ENCODE measurements at places on chromosomes 2 and 18.

DNA sequence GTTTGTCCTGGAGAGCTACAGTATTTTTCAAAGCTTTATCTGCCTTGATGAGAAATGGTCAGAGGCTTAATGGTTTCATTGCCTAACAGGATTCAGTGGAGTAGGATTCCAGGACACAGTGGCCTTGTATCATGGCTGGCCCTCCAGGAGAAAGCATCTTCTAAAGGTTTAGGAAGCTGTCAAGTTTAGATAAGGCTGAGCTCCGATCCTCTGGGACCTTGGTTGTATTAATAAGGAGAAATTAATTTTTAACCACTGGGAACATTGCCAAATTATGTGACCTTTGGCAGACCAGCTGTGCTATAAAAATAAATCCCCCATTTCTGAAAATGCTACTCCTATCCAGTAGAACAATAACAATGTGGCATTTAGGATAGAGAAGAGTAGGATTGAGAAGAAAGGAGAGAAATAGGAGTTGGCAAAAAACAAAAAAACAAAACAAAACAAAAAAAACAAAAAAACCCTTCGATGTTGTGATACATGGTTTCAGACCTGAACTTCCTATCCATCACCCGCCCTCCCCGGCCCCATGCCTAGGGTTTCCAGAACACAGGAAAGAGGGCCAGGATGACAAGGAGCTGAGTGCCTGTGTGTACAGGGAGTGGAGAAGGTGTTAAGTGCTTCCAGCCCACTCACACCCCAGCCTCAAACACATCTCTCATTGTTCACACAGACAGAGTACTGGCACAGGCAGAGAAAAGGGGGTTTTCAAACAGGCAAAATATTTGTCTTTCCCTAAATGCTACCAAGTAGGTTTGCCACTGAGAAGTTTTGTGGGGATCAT, 6.3 kb downstream of the NRP2 start:
- no peak for DNase-seq

- DNase-seq: no peak
These were observed 14.2 kb downstream of the PLEK start for GRCh38 chr2:68379184-68379708.

- DNase-seq: no peak
These were observed 137.1 kb downstream of the COL6A3 start for GRCh38 chr2:237276716-237277490.

- no peak for DNase-seq
These were observed 134.1 kb downstream of the ACOXL start for GRCh38 chr2:110866466-110866865.

DNA sequence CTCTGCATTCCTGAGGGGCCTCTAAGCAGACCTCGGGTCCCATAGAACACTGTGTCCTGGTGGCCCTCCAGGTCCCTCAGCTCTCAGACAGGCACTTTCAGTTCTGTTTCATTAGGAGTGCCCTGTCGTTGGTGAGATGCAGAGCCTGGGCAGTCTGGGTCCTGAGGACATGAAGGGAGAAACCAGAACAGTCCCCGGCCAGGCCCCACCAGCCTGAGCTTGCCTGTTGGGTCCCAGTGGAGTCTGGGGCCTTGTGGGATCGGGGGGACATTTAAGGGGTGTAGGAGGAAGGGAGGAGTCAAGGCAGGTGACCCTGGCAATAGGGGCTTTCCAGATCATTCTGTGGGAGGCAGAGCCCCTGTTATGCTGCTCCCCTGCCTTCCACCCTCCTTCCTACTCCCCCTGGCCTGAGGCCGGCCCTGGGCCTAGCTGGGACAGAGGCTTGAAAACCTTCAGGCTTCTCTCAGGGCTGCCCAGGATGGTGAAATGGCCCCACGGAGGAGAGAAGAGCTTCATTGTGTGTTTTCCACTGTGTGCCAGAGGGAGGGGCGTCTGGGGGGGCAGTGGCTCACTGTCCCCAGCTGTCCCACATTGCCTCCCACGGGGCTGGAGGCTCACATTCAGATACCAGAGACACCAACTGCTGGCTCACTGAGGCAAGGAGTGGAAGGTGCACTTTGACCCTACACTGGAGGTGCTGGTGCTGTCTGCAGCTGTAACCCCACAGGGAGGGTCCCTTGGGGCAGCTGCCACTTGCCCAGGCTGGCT, 26.6 kb upstream of the CATIP start:
- DNase-seq: no peak

GRCh38 chr2:110674620-110675555, 3.0 kb downstream of the BUB1 start:
- DNase-seq: peak; percentile 39

- no peak for DNase-seq
These were observed 8.2 kb upstream of the ATOH8 start for GRCh38 chr2:85745619-85746018.

GRCh38 chr2:69770747-69771146, 28.8 kb downstream of the ANXA4 start:
- no peak for DNase-seq

DNA sequence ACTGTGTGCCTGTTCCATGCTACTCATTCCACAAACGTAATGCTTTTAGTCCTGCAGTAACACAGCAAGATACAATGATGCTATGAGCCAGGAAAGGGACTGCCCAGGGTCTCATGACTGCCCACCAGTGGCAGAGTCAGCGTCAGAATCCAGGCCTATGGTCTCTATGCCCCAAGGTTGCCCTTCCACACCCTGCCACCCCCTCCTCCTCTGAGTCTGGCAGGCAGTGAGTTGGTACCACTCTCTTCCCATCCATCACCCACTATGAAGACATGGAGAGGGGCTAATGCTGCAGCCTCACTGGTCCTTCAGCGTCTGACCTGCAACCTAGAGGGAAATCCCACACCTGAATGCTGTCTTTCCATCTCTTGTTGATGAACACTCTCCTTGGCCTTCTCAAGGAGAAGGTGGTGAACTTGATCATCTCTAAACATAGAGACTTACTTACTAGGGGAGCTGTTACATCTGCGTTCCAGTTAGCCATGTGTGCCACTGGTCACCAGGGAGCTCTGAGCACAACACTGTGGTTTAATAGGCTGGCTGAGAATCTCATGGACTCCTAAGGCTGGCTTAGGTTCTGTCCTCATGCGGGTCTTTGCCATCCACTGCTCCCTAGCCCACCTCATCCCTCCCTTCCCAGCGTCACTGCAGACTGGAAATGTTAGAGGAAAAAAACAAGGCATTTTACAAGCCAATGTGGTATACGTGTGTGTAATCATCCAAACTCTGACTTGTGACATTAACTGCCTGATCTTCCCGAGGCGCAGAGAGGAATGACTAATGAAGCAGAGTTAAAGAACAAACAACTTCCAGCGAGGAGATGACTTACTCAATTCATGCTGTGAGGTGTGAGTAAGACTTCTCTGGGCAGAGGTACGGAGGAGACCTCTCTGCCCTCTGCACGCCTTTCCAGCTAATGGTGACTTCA, 28.8 kb downstream of the STEAP3 start:
- no peak for DNase-seq

GRCh38 chr2:239952665-239953417, 72.3 kb downstream of the NDUFA10 start:
- no peak for DNase-seq

- DNase-seq: no peak
These were observed 309.9 kb downstream of the PIEZO2 start for GRCh38 chr18:10839421-10839820.

Measured in GM12891 (cell line).